A549 treated with ZK216348 at 1 μM for 4 hours (cell line): ENCODE measurements at places on chromosomes 6 and 20. TPM values are rescaled to one million over a fixed set of nuclear protein-coding genes. Genes with fewer than 3 reads are reported as not detected.

Gene MYH7B
- 0.13 to 0.25 TPM (median 0.18 TPM) in 3 of 5 replicates, not detected in the others for total RNA-seq

Gene COL12A1
- 5.1 to 7.1 TPM (median 5.4 TPM) in 5 replicates for total RNA-seq

Gene TNF
- total RNA-seq, result 0.08 TPM in 1 of 5 replicates, not detected in the others

Gene THEMIS
- not detected in 5 replicates for total RNA-seq

Gene ANGPT4
- 0.04 to 0.06 TPM in 2 of 5 replicates, not detected in the others for total RNA-seq
